ENCODE measurements at places on chromosomes 4 and X.

DNA sequence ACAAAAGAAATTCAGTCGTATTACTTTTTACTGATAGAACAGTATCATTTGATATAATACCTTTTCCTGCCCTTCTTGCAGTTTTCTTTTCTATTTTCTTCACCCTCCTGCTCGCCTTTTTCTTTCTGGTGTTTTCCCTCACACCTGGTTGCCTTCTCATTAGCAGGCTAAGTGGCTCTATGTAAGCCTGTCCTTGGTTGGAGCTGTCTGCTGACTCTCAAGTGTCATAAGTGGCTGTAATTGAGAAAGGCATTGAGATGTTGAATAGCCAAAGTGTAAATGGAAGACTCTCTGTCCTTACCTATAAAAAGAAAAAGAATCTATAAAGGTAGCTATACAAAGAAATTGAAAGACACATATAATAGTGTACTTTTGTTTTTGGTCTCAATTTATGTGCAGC is 180.7 kb downstream of the ADGRL3 start:
- no peak for DNase-seq

DNA sequence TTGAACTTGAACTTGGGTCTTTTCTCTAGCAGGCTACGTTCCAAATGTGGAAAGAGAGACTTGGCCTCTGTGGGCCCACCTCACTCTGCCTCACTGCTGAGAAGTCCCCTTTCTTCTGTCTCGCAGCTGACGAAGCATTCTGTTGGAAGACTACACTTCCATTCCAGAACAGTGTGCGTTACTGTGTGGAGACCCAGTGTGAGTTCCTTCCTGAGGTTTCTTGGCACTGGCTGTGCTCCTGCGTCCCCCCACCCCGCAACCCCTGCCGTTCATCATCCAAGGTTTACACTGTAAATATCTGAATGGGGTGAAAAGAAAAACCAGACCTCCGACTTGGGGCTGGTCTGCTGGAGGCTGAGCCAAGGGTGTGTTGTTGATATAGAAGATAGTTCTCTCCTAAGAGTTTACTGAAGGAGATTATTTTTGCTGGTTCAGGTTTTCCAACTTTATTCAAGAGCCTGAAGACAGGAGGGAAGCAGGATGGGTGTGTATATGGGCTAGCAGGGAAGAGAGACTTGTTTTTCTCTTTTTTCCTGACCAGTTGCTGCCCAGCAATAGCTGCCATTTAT is 34.7 kb downstream of the NHSL2 start:
- no peak for DNase-seq

DNA sequence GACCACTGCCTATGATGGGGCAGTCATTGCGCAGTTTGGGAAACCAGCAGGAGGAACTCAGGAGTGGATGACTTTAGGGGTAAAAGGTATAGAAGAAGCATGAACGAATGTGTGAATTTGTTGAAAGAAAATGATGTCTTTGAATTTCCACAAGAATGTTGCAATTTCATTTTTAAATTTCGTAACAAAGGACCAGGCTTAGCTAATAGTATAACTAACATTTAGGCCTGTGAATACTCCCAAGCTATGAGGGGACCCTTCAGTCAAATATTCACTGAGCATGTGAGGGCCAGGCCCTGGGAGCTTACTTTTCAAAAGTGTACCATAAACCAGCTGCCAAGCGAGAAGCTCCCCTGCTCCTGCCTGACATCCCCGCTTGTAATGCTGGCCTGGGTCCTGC is 5.3 kb downstream of the MPC1L start:
- DNase-seq: no peak

- DNase-seq: no peak
Measured at GRCh38 chrX:107750861-107751445, 24.6 kb downstream of the TSC22D3 start.

DNA sequence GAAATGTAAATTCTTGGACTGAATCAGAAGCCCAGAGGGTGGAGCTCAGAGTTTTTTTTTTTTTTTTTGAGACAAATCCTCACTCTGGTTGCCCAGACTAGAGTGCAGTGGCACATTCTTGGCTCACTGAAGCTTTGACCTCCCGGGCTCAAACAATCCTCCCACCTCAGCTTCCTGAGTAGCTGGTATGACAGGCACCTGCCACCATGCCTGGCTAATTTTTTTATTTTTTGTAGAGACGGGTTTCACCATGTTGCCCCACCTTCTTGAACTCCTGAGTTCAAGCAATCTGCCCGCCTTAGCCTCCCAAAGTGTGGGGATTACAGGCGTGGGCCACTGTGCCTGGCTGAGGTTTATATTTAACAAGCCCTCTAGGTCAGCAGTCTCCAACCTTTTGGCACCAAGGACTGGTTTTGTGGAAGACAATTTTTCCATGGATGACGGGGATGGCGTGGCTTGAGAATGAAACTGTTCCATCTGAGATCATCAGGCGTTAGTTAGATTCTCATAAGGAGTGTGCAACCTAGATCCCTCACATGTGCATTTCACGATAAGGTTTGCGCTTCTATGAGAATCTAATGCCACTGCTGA is 76.7 kb downstream of the FHIP1A start:
- DNase-seq: no peak

DNA sequence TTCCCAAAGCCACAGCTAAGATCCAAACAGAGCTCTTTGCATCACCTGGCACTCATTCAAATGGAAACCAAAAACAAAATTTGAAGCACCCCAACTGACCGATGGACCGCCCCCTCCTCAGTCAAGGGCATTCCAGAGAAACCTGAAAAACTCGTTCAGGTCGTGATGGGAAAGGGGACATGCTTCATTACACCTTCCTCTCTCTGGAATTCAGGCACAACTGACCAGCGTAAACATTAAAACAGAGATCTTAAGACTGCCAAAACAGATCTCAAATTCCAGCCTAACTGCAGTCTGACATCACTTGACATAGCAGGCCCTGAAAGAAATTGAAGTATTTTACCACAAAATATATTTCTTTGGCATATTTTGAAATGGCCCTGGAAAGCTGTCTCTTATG is 28.5 kb downstream of the PTTG2 start:
- DNase-seq: no peak

GRCh38 chr4:164081801-164082200 is 587.3 kb downstream of the TMA16 start:
- no peak for DNase-seq

DNA sequence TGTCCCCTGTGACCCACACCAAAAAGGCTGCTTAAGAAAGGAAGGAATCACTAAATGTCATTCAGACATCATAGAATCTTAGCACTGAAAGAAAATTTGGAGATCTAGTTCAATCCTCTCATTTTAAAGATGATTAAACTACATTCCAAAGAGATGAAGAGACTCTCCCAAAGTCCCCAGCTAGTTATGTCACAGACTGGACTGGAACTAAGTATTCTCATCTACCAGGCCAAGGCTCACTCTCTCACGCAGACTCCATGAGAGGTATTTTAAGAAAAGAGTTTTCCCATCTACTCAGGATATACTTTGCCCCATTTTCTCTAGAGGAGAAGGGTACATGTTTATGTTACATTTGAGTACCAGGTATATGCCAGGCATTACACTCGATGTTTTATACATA is 6.9 kb downstream of the FABP2 start:
- no peak for DNase-seq

GRCh38 chrX:129123795-129124194 is 399.5 kb downstream of the SMARCA1 start:
- no peak for DNase-seq

Measured in stimulated activated CD8-positive, alpha-beta memory T cell treated with anti-CD3 and anti-CD28 coated beads, Interleukin-4, amount 100 ng/mL, for 1 hour (primary cell).